ENCODE measurements at places on chromosomes 12 and 14.

DNA sequence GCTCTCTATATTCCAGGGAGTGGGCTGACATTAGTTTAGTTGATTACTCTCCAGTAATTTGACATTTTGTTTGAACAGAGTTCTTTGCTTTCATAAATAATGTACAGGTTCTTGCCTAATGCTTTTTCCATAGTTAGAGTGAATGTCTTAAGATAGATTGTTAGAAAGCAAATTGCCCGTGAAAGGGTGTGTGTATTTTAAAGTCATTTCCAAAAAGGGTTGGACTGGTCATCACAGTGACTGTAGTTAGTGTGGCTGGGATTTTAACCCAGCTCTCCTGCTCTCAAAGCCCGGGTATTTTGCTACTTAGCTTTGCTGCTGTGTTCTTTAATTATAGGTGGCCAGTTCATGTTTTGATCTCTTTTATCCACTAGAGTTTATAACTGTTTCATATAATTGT is 74.2 kb downstream of the DNAH10 start:
- DNase-seq: no peak

GRCh38 chr14:99513183-99513694 is 32.0 kb downstream of the CCNK start:
- DNase-seq: peak; percentile 59

- DNase-seq: no peak
These were observed 14.6 kb downstream of the VASH1 start for GRCh38 chr14:76775695-76776427.

- DNase-seq: no peak
These were observed 68.1 kb upstream of the KRR1 start for GRCh38 chr12:75579552-75579951.

GRCh38 chr12:16583969-16584745 is 21.8 kb downstream of the LMO3 start:
- no peak for DNase-seq

Measured in type B pancreatic cell (in vitro differentiated cells).